ENCODE measurements at places on chromosomes 1 and 21. TPM values are rescaled to one million over a fixed set of nuclear protein-coding genes. Genes with fewer than 3 reads are reported as not detected.
A peak's percentile ranks its signal among the peaks of the same experiment; 100 is the strongest.

The SLC44A5 gene
- 0.15 TPM for total RNA-seq

- no peak overlapping the region for H3K27ac ChIP-seq
- no peak overlapping the region for H3K4me3 ChIP-seq
- no peaks in the 10 kb centered on the region for H3K27me3 ChIP-seq
These were observed 8.0 kb upstream of the RLF start for GRCh38 chr1:40153073-40153770.

GRCh38 chr1:190808035-190808434 lies 330.4 kb upstream of the BRINP3 start:
- no peaks in the 10 kb centered on the region for H3K36me3 ChIP-seq
- H3K4me1 ChIP-seq, result no peaks in the 10 kb centered on the region
- no peak overlapping the region for H3K4me3 ChIP-seq
- no peak overlapping the region for H3K27ac ChIP-seq
- no peaks in the 10 kb centered on the region for H3K27me3 ChIP-seq

GRCh38 chr1:201758499-201759050 lies 70.4 kb upstream of the IPO9 start:
- DNase-seq, result no peak
- no peak overlapping the region for H3K27ac ChIP-seq
- H3K36me3 ChIP-seq, result no peaks in the 10 kb centered on the region
- no peaks in the 10 kb centered on the region for H3K27me3 ChIP-seq
- H3K4me3 ChIP-seq, result no peak overlapping the region

The FMO1 gene
- 0.67 TPM for total RNA-seq

- no peaks in the 10 kb centered on the region for H3K4me1 ChIP-seq
- H3K27me3 ChIP-seq, result no peaks in the 10 kb centered on the region
- DNase-seq, result no peak
- H3K4me3 ChIP-seq, result no peak overlapping the region
- no peaks in the 10 kb centered on the region for H3K36me3 ChIP-seq
These were observed 399.5 kb downstream of the MATN1 start for GRCh38 chr1:30323841-30324240.

The SPSB1 gene
- 29.2 TPM for total RNA-seq

DNA sequence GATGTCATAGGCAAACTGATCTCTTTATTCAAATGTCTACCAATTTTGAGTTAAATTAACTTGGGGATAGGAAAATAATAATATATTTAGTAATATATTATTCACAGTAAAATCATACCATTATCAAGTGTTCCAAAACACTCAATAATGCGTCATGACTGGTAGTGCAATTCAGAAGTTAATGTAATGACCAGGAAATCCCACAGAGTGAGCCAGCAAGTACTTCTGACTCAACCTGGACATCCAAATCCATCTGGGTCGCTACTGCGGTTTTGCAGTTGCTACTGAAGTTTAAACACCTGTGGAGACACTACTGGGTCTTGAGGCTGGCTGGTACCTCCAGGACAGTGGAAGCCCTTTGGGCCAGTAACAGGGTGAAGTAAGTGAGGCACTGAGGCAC lies 44.8 kb downstream of the DPYD start:
- H3K27me3 ChIP-seq, result no peaks in the 10 kb centered on the region
- no peak overlapping the region for H3K4me3 ChIP-seq
- no peak overlapping the region for H3K27ac ChIP-seq
- H3K4me1 ChIP-seq, result no peaks in the 10 kb centered on the region
- no peaks in the 10 kb centered on the region for H3K36me3 ChIP-seq

- H3K27me3 ChIP-seq, result no peaks in the 10 kb centered on the region
- peak; percentile 31 for DNase-seq
- H3K4me3 ChIP-seq, result no peak within 1 kb of the TSS
- no peak within 1 kb of the TSS for H3K27ac ChIP-seq
These were observed at the start of gene ASCL5 for GRCh38 chr1:201126832-201127754. Gene ASCL5, minus strand, starts transcription at chr1:201127184. Its CDS starts 11,812 bp downstream, at chr1:201115372.

- peaks cover 13% of the 10 kb centered on the region for H3K4me1 ChIP-seq
- H3K27ac ChIP-seq, result no peak overlapping the region
- no peaks in the 10 kb centered on the region for H3K36me3 ChIP-seq
- no peak overlapping the region for H3K4me3 ChIP-seq
These were observed 27.7 kb downstream of the TEX35 start for GRCh38 chr1:178540646-178541045.

The PDPN gene
- 41.2 TPM for total RNA-seq

GRCh38 chr1:71231751-71232150 lies 150.9 kb upstream of the ZRANB2 start:
- H3K4me1 ChIP-seq, result no peaks in the 10 kb centered on the region
- no peak overlapping the region for H3K4me3 ChIP-seq
- H3K36me3 ChIP-seq, result no peaks in the 10 kb centered on the region
- H3K27ac ChIP-seq, result no peak overlapping the region
- H3K27me3 ChIP-seq, result no peaks in the 10 kb centered on the region

DNA sequence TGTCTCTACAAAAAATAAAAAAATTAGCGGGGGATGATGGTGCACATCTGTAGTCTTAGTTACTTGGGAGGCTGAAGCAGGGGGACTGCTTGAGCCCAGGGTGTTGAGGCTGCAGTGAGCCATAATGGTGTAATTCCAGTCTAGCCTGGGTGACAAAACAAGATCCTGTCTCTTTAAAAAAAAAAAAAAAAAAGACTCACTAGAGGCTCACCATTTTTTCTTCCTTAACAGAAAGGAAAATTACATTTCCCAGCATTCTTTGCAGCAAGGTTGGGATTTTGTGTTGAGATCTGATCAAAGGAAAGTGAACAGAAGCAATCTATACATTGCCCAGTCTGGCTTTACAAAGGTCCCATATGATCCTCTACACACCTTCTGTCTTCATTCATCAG lies 21.5 kb downstream of the GFI1 start:
- H3K4me3 ChIP-seq, result no peak overlapping the region
- no peaks in the 10 kb centered on the region for H3K36me3 ChIP-seq
- no peaks in the 10 kb centered on the region for H3K4me1 ChIP-seq
- no peak for DNase-seq
- H3K27me3 ChIP-seq, result no peaks in the 10 kb centered on the region

DNA sequence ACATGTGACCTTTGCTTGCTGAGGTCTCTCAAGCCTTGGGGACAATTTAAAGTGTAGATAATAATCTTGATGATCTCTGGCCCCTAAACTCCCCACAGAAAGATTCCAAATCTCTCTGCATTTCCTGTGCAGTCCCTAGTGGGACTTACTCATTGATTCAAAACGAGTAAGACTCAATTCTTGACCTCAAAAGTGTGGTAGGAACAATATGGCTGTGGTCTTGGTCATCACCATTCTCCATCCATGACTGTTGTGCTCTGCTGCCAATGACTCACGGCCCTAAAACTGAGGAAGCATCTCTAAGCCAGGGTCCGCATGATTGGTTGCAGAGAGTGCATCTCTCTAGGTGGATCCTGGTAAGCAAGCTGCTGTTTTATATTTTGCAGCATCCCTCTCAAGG lies 268.0 kb downstream of the PTGER3 start:
- H3K27me3 ChIP-seq, result no peaks in the 10 kb centered on the region
- no peak overlapping the region for H3K4me3 ChIP-seq
- H3K4me1 ChIP-seq, result no peaks in the 10 kb centered on the region
- H3K36me3 ChIP-seq, result no peaks in the 10 kb centered on the region
- no peak overlapping the region for H3K27ac ChIP-seq

- no peaks in the 10 kb centered on the region for H3K36me3 ChIP-seq
- H3K27me3 ChIP-seq, result no peaks in the 10 kb centered on the region
- no peak overlapping the region for H3K27ac ChIP-seq
- no peaks in the 10 kb centered on the region for H3K4me1 ChIP-seq
- H3K4me3 ChIP-seq, result no peak overlapping the region
These were observed 37.7 kb downstream of the NKAIN1 start for GRCh38 chr1:31201931-31202360.

DNA sequence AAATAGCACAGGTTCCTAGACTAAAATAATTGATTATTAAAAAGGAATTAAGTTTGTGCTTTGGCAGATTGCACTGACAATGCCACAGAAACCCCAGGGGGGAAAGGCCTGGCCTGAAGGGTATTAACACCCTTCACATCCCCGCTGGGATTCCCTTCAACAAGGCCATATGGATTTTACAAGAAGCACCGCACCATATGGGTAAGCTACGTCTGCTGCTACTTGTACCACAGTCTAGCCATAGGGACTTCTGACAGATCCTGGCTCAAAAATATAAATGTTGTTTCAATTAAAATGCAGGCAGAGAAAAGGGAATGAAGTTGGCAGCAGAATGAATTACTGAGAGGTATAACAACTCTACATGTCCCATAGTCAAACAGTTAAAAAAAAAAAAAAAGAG lies 101.0 kb downstream of the DENND1B start:
- H3K4me1 ChIP-seq, result peaks cover 9% of the 10 kb centered on the region
- no peak for DNase-seq
- H3K27ac ChIP-seq, result no peak overlapping the region

GRCh38 chr21:38958323-38958705 lies 152.6 kb downstream of the ETS2 start:
- peaks cover 32% of the 10 kb centered on the region for H3K4me1 ChIP-seq
- DNase-seq, result no peak
- H3K27me3 ChIP-seq, result no peaks in the 10 kb centered on the region
- H3K27ac ChIP-seq, result peak overlapping the region; percentile 76
- no peak overlapping the region for H3K4me3 ChIP-seq

- H3K27me3 ChIP-seq, result no peaks in the 10 kb centered on the region
- H3K4me1 ChIP-seq, result peaks cover 20% of the 10 kb centered on the region
- peak; percentile 79 for DNase-seq
- H3K27ac ChIP-seq, result no peak overlapping the region
These were observed 3.4 kb downstream of the SLC26A9 start for GRCh38 chr1:205939690-205940330.

GRCh38 chr1:69551476-69552324 lies 16.0 kb upstream of the LRRC7 start:
- no peaks in the 10 kb centered on the region for H3K36me3 ChIP-seq
- H3K27ac ChIP-seq, result no peak overlapping the region
- H3K27me3 ChIP-seq, result no peaks in the 10 kb centered on the region

The KLHDC7A gene
- 5.6 TPM for total RNA-seq

The DCDC2B gene
- 1.5 TPM for total RNA-seq

The ATP1A4 gene
- not detected for total RNA-seq

The ADORA3 gene
- total RNA-seq, result 7.3 TPM

The PRDM16 gene
- 17.0 TPM for total RNA-seq

DNA sequence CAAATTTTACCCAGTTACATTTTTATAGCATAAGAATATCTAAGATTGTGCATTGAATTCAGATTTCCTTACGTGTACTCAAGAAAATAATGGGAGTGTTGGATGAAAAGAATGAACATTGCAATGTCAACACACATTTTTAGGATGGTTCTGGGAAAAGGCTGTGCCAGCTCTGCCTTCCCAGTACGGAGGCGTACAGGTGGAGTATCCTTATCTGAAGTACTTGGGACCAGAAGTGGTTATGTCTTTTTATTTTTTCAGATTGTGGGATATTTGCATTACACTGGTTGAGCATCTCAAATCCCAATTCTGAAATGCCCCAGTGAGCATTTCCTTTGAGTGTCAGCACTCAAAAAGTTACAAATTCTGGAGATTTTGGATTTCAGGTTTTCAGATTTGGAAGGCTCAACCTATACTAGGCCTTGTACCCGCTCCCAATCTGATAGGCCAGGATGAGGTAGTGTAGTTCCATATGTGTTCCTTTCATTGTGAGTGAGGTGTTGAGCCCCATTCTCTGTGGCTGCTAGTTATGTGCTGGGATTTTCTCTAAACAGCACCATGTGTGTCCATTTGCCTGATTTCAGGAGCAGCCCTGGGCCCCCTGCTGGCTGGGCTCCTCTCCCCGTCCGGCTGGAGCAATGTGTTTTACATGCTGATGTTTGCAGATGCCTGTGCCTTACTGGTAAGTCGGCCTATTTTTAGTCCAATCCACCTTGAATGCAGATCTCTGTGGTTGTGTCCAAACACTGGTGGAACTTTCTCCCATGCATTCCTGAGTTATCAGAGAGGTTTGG lies 60.8 kb downstream of the SLC37A1 start:
- peak; percentile 46 for DNase-seq
- peaks cover 7% of the 10 kb centered on the region for H3K4me1 ChIP-seq
- H3K27me3 ChIP-seq, result no peaks in the 10 kb centered on the region
- no peak overlapping the region for H3K4me3 ChIP-seq

- DNase-seq, result no peak
- H3K4me3 ChIP-seq, result no peak overlapping the region
- no peak overlapping the region for H3K27ac ChIP-seq
These were observed 68.3 kb downstream of the PRRX1 start for GRCh38 chr1:170732252-170732588.

The PIGV gene
- total RNA-seq, result 19.3 TPM

GRCh38 chr1:3005771-3006170 lies 15.5 kb upstream of the ACTRT2 start:
- H3K4me3 ChIP-seq, result no peak overlapping the region
- peak; percentile 2 for DNase-seq
- no peaks in the 10 kb centered on the region for H3K36me3 ChIP-seq

GRCh38 chr1:113453771-113454083 lies 63.4 kb downstream of the MAGI3 start:
- no peaks in the 10 kb centered on the region for H3K36me3 ChIP-seq
- H3K4me3 ChIP-seq, result no peak overlapping the region

GRCh38 chr1:169797281-169797680 lies 2.6 kb upstream of the METTL18 start:
- H3K27ac ChIP-seq, result no peak overlapping the region
- H3K27me3 ChIP-seq, result no peaks in the 10 kb centered on the region
- no peak for DNase-seq
- H3K4me1 ChIP-seq, result peaks cover 12% of the 10 kb centered on the region
- H3K36me3 ChIP-seq, result peaks cover 4% of the 10 kb centered on the region

The SPRR2F gene
- not detected for total RNA-seq

The CRYAA gene
- total RNA-seq, result not detected

The HSPB7 gene
- total RNA-seq, result 4.8 TPM

The BATF3 gene
- total RNA-seq, result 4.2 TPM

DNA sequence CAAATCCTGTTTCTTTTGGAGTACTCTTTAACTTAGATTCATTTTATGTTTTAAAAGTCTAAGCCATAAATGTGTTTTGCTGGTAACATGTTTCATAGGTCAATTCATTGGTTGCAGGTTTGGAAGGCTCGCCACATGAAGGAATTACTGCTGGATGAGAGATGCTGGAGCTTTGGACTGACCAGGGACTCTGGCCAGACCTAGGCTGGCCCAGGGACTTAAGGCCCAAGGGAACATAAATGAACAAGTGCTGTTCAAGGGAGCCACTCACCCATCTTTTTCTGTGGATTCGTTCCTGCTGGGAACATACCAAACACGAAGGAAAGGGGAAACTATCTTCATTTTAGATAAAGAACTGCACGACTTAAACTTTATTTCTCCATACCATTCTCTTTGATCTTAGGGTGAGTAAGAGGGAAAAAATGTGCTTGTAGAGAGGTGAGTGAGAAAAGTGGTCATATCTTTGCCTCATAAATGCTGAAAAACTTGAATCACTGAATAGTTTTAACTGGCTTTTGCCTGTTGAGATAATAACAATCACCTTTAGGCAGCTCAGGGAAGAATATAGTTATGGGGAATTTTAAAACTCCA lies 15.3 kb upstream of the SHCBP1L start:
- no peak for DNase-seq
- no peaks in the 10 kb centered on the region for H3K4me1 ChIP-seq
- no peak overlapping the region for H3K27ac ChIP-seq
- H3K36me3 ChIP-seq, result no peaks in the 10 kb centered on the region
- H3K4me3 ChIP-seq, result no peak overlapping the region

Measured in upper lobe of left lung (tissue), 6 donors.